ENCODE measurements at places on chromosomes 5 and 9.
A peak's percentile ranks its signal among the peaks of the same experiment; 100 is the strongest.

- DNase-seq = peak; percentile 17
These were observed 178.4 kb downstream of the PAX5 start for GRCh38 chr9:36855448-36856315.

- no peak for DNase-seq
These were observed 900.0 kb upstream of the CDH10 start for GRCh38 chr5:25544652-25545249.

DNA sequence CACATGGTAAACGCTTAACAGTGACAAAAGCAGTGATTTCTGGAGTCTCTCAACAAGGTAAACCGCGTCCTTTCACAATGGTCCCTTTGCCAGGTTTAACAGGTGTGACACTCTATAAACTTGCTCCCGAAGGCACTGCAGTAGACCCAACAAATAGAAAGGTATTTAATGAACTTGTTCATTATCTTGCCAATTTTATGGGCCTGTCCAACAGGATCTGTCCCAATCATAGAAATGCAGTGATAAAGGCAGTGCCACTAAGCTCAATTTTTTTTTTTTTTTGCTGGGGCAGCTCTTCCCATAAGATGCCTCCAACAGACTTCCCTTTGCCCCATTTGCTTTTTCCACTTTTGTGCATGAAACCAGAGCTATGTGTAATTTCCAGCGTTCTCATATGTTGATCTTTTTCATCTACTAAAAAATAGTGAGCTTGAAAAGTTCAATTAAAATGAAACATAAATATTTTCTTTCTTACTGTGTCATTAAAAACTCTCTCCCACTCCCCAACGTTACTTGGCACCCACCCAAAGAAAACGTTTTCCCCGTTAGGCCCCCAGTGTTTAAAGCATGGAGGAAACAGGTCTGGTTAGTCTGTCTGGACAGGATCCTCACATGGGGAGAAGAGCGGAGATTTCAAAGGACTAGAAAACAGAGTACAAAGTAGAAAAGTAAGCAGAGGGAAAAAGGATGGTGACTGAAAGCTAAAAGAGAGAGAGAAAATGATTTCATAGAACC lies 80.9 kb upstream of the SPATA31D4 start:
- DNase-seq = no peak

DNA sequence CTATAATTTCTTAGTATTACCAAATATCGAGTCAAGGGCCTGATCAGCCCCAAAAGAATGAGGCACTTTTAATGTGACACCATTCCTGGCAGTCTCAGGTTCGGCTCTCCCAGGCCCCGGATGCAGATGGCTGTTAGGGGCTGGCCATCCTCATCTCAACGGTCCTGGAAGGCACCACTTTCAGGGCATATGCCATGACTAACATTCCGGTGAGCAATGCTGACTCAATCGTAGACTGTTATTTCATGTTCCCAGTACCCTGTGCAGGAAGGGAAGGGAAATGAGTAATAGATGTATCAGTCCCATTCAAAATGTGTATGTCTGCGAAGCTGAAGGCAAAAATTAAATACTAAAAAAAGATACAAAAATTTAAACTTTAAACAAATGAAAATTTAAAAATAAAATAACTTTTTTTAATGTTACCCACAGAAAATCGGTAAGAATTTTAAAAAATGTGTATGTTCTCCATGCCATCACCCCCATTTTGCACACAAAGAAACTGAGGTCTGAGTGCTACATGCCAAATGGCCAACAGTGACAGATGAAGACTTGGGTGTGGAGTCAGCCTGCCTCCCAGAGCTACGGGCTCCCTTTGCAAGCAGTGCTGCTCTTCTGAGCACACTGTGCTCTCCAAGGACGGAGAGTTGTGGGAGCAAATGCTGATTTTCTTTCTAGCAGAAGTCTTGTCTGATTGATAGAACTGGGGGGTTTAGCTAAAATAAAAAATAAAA lies 79.0 kb downstream of the GLDC start:
- peak; percentile 15 for DNase-seq

GRCh38 chr9:30534455-30534854 lies 1850.0 kb upstream of the ACO1 start:
- DNase-seq = no peak

DNA sequence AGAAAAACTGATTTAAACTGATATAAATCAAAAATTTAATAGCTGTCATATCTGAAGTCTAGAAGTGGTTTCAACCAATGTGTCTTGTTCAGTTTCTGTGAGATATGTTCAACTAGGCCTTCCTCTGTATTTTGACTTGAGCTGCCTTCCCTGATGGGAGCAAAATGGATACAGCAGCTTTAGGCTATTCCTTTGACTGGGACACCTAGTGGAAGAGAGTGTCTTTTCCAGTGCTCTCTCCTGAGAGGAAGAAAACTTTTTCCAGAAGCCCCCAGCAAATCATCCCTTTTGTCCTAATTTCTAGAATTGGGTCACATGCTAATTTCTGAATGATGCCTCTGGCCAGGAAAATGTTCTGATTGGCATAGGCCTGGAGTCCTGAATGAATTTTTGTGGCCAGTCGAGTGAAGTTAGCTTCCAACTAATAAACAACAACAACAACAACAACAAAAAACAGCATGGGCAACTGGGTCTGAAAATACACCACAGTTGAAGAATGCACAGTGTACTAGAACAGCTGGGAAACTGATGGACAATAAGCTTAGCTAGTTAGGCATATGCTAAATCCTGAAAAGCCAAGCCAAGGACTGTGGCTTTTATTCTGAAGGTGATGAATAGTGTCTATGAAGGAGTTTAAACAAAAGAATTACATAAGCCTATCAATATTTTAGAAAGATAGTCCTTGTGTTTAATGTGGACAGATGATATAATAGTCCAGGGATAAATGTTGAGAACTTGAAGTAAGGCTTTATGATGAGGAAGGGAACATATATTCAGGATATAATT lies 125.7 kb downstream of the FBN2 start:
- no peak for DNase-seq

DNA sequence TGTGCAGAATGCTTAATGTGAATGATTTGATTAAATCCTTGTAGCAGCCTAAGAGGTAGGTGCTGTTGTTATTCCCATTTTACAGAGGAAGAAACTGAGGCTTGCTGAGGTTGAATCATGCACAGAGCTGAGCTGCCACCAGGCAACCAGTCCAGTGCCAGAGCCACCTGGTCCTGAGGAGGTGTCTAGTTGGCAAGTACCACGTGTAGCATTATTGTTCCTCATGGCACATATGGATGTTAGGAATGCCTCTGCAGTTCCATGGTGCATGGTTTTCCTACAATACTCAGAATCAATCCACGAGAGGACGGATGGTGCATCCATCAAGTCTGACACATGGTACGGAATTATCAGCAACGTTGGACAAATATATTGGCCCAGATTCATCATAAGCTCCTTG lies 8.9 kb downstream of the UBE2QL1 start:
- DNase-seq = no peak

- peak; percentile 61 for DNase-seq
These were observed 22.2 kb downstream of the ENG start for GRCh38 chr9:127832248-127832647.

DNA sequence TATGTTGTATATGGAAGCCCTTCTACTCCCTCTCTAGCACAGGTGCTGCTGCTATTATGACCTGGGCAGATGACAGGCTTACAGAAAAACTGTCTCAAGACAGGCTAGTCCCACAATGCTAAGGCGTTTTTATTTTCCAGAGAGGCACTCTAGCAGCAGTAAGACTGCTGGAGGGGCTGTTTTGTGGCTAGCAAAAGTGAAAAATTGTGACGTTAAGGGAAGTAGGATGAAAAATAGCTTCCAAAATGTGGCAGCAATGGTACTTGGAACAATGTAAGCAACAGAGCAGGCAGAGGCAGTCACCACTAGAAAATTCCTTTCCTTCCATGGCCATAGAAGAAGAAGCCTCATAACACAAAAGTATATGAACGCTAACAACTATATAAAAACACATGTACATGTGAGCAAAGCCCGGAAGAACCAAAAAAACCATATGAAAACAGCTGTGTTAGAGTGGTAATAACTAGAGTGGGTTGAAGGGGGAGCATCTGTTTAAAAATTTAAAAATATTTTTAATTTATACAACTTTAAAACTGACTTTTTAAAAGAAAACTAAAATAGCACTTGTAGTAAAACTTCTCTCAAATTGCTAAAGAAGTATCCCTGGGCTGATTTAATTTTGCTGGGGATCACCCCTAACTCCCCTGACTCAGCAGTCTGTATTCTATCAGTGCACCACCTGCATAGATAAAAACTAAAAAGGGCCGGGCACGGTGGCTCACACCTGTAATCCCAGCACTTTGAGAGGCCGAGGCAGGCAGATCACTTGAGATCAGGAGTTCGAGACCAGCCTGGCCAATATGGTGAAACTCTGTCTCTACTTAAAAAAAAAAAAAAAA lies 30.6 kb downstream of the CLINT1 start:
- DNase-seq = no peak

- no peak for DNase-seq
These were observed 14.9 kb downstream of the SEMA6A start for GRCh38 chr5:116559673-116560164.

DNA sequence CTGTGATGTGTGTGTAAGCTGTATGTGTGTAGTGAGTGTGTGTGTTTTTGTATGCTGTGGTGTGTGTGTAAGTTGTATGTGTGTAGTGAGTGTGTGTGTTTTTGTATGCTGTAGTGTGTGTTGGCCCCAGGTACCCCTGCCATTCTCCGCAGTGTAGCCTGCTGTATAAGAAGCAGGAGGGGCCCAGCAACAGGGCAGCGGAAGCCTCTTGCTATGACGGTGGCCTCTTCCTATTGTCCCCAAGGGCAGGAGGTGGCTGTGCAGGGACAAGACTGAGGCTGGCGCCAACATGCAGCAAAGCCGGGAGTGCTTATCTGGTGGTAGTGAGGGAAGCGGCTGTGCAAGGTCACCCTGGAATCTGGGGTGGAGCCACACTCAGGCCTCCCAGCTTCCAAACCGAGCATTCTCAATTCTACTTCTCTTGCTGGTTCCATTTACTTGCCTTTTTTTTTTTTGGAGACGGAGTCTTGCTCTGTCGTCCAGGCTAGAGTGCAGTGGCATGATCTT lies 5.1 kb downstream of the SPAAR start:
- no peak for DNase-seq

DNA sequence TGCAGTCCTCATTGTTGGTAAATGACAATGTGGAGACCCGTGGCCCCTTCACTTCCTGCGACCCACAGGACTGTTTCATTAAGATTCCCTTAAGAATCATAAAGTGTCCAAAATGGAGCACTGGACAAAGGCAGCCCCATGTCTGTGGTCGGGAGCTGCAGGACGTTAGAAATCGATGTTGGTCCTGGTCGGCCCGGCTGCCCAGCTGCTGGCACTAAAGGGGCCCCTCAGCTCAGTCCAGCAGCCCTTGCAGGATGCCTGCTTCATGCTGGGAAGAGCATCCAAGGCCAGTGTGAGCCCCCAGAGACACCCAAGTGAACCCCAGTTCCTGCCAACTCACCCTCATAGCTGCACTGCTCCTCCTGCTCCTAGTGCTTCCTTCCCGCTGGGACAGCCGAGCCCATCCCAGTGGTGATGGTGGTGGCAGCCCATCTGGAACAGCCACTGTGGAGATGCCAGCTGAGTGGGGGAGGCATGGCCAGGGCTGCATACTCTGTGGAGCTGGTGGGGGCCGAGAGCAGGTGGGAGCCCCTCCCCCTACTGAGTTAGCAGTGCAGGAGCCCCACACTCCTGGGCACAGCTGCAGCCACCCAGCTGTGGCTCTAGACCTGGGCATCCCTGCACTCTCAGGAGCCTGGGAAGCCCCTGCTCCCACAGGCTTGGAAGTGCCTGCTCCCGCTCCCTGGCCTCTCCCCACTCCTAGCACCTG lies 168.0 kb upstream of the IRX2 start:
- no peak for DNase-seq

GRCh38 chr9:120363697-120364096 lies 216.3 kb downstream of the CDK5RAP2 start:
- no peak for DNase-seq

DNA sequence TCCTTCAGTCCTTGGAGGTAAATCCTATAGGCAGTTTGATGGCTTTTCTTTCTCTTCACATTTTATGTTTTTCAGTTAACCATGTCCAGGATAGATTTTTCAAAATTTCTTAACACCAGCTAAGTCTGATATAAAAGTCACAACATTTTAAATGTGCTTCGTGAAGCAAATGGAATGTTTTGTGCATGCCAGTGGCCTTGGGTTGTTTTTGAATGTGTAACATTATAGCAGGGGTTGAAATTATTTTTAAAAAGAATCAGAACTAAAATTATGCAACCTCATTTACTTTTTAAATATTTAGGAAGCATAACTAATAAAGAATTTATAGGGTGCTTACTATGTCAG lies 201.1 kb downstream of the ARHGEF28 start:
- no peak for DNase-seq

GRCh38 chr9:109725460-109725859 lies 54.5 kb upstream of the PALM2AKAP2 start:
- no peak for DNase-seq

- no peak for DNase-seq
These were observed 7.6 kb downstream of the AP3S1 start for GRCh38 chr5:115849258-115849798.

- peak; percentile 49 for DNase-seq
These were observed 81.1 kb upstream of the TNFAIP8 start for GRCh38 chr5:119274767-119275130.

DNA sequence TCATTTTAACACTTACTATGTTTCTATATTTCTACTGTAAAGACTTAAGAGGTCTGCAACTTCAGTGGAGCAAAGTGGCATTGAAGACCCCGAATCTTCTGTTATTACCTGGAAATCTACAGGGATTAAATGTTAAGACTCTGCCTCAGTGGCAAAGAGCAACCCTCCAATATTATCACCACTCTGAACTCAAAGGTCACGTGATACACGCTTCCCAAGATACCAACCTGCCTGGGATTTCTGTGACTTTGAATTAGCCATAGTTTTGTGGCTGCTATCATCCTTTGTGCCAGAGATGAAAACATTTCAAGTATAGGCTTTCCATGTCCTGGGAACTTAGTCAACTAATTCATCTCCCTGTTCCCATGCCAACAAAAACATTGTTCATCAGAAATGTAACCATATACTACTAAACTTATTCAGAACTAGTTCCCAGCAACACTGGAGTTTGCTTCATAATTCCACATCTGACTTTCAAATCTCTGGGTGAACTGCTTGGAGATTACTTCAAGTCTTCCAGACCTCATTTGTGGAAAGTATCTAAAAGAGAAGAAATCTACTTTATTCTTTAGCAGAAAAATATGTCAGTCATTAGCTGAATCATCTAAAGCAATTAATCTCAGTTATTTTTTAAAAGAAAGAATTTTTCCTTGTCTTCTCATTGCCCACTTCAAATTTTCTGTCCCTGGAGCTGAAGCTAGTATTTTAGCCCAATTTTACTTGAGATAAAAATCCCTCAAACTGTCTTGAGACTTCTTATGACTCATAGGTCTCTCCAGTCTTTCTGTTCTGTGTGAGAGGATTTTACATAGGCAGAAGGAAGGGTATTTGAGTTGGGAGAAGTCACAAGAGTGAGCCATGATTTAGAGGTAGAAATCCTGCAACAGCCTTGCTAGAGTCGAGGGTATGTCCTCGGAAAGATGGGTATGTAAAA lies 83.0 kb downstream of the ZNF462 start:
- no peak for DNase-seq

DNA sequence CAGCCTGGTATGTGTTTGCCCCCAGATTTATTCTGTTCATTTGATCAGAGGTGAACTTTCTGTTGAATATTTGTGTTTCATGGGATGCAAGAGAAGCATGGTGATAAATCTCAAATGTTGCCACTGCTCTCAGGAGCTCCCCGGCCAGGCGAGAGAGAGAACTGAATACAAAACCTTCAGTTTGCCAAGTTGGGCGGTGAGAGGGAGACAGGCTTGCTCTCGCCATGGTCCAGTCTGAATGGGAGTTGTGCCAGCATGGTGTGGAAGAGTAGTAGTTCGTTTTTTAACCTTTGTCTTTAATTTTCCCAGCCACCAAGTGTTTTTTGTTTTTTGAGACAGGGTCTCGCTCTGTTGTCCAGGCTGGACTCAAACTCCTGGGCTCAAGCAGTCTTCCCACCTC lies 2.7 kb downstream of the NTMT1 start:
- no peak for DNase-seq

All from CD4-positive, alpha-beta T cell treated with Interleukin-6 for 4 hours (primary cell).